ENCODE measurements at places on chromosomes 5 and 9.
A peak's percentile ranks its signal among the peaks of the same experiment; 100 is the strongest.

DNA sequence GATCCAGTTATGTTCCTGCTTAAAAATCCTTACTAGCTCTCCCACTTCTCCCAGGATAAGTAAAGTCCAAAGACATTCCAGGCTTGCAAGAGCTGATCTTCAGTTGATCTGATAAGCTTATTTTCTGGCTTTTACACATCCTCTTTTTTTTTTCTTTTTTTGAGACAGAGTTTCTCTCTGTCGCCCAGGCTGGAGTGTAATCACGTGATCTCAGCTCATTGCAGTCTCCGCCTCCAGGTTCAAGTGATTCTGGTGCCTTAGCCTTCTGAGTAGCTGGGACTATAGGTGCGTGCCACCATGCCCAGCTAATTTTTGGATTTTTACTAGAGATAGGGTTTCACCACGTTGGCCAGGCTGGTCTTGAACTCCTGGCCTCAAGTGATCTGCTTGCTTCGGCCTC lies 37.3 kb upstream of the PTPN3 start:
- no peak for DNase-seq

DNA sequence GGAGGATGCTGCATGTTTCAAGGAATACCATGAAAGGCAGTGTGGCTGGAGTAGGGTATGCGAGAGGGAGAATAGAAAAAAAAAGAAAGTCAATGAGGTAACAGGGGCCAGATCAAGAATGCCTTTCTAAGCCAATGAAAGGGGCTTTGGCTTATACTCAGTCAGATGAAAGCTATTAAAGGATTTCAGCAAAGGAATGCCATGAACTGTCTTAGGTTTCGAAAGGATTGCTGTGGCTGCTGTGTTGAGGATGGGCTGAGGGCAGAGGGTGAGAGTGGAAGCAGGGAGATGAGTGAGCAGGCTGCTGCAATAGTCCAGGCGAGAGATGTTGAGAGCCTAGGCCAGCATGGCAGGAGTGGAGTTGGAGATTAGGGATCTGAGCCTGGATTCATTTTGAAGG lies 135.4 kb upstream of the CKMT2 start:
- DNase-seq: no peak

DNA sequence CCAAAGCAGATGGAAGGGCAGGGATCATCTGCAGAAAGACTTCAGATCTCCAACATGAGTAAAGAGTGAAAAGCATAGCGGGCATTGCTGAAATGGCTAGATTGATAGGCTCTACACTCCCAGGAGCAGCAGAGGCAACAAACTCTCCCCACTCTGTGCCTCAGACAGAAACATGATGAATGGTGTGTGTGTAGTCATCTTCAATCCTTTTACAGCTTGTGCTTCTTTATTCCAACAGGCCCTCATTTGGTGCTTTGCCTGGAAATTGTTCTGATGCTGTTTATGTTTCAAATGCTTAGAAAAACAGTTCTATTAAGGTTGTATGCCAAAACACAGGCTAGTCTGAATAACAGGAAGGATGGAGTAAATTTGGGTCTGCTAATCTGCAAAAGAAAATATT lies 176.2 kb downstream of the DMRTA1 start:
- DNase-seq: no peak

DNA sequence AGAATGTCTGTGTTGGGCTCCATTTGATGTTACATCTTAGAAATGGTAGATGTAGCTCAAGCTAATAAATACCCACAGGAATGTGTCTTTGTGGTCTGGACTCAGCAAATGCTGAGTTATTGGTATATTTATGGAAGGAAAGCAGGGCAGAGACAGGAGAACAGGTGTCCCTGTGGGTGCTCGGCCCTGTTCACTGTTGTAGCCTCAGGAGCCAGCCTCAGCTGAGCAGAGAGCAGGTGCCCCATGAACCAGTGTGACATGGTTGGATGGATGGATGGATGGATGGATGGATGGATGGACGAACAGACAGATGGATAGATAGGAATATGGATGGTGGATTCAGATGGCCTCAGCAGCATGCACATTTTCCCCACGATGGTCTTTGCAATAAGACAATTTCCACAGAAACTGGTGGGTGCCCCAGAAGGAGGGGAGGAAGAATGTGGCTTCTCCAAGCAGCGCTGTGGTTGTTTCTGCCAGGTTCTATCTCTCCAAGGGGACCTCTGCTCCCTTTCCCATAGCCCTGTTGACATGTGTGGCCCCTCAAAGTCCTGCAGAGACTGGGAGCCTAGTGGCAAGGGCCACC lies 8.2 kb upstream of the IRF1 start:
- DNase-seq: no peak

DNA sequence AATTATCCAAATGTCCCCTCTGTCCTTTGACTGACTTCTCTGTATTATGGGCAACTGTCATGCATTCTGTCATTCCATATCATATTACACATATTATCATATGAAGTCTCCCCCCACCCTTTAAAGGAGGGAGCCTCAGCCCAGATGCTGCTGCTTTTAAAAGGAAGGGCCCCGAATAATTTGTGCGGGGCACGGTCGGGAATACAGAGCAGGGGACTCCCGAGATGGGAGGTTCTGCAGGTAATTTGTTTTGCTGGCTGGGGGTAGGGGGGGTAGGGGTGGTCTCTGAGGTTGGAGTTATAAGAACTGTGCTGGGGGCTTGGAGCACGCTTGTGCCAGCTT lies 10.1 kb upstream of the LHX2 start:
- no peak for DNase-seq

GRCh38 chr5:80048084-80048780 lies 13.1 kb downstream of the THBS4 start:
- DNase-seq: no peak

DNA sequence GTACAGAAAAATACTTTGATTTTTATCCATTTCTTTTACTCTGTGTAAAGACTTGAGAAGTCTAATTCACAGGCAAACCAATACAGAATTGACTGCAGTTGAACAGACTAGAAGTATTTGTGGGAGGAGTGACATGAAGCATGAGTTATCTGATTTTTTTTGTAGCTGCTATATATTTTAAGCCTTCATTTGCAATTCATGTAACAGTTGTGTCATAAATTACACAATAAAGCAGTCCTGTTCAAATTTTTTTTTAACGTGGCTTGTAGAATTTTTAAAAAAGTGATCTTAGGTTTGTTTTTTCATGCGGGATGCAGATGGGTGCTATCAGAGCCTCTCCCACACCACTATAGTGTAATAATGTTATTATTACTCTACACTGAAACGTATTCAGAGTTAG lies 2.9 kb upstream of the MAML1 start:
- no peak for DNase-seq

DNA sequence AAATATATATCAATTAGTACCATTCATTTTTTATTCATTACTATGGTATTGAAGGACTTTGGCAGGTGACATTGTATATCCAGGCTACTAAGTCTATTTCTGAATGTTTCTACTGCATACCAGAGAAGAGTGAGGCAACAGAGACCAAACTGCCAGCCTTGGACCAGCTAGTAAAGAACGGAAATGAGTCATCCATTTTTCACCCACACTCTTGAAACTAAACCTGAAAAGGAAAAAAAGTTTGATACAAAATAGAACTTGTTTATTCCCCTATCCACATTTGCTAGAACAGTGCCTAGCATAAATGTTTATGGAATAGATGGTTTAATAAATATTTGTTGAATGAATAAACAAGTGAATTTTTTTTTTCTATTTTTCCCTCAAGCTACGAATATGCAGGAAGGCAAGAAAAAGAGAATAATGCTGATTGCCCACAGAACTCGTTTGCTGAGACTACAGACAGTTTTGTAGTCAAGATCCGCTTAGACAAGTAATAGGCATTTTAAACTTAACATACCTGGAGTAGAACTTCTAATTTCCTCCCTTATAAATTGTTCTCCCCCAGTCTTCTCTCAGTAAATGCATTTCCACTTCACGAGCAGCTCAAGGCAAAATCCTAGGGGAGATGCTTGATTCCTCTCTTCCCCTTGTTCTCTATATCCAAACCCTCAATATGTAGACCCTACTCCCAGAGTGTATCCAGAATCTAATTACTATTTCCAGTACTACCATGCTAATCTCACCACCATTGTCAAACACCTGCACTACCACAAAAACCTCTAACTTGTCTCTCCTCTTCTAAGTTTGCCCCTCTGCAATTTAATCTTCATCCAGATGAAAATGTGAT lies 146.2 kb upstream of the RASA1 start:
- peak; percentile 75 for DNase-seq

DNA sequence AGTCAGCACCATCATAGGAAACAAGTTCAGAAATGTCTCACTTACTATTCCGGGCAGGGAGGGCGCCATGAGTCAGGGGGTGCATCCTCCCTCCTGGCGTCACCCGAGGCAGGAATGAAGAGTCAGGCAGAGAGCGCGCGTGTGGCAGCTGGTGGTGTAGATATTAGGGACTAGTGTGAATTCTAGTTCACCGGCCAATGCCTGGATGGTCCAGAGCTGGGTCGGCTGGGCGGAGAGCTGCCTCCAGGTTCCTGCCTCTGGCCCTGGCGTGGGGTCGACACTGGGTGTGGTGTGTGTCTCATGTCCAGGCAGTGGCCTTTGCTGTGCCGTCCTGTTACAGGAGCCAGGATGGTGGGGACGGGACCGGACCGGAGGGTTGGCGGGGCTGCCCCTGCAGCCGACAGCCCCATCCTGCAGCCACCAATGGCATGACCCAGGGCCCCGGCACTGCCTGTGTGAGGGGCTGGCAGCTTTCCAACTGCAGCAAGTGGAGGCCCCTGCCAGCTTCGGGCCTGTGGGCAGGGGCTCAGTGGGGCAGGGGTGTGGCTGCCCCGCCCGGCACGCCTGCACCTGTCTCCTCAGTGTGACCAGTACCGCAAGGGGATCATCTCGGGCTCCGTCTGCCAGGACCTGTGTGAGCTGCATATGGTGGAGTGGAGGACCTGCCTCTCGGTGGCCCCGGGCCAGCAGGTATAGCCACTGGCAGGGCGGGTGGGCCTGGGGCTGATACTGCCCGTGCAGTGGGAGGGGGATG lies 9.1 kb downstream of the DIPK1B start:
- no peak for DNase-seq

DNA sequence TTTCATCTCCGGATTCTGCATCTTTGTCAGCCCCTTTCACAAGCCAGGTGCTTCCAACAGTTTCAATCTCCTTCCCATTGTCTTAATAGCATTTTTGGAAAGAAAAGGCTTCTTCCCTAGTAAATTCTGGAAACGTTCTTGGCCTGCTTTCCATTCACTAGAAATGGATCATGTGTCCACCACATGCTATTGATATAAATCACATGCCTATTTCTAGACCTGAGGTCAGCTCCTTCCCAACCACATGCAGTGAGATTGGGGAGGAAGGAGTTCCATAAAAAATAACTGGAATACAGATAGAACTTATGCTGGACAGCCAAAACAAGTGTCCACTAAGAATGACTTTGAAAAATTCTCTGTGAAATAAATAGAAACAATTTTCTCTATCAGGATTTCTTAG lies 181.6 kb upstream of the TMEM161B start:
- no peak for DNase-seq

DNA sequence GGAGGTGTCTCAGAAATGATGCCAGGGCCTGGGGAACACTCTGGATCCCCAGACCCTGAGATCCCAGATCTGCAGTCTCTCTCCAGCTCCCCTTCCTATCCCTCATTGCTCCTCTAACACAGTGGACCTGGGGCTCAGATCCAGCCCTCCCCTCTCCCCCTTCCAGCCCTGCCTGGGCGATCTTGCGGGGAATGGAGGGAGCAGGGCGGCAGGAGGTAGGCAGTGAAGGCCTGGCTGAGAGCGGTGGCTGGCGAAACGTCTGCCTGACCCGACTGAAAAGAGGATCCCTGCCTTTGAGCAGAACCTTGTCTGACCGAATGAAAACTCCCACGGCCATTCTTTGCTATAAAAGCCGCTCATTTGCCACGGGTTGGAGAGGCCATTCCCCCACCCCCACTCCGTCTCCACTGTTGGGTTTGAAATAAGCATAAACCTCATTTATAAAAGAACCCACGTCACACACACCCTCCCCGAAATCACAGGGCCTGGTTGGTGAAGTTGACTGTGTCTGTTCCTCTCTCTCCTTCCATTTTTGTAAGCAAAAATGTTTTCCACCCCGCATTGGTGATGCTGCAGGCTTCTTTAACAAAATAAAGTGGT lies 8.8 kb downstream of the MSX2 start:
- DNase-seq: no peak

- no peak for DNase-seq
Measured at GRCh38 chr9:137763271-137763955, 114.2 kb upstream of the CACNA1B start.

- no peak for DNase-seq
Measured at GRCh38 chr5:21154526-21154925, 1166.5 kb upstream of the CDH18 start.

DNA sequence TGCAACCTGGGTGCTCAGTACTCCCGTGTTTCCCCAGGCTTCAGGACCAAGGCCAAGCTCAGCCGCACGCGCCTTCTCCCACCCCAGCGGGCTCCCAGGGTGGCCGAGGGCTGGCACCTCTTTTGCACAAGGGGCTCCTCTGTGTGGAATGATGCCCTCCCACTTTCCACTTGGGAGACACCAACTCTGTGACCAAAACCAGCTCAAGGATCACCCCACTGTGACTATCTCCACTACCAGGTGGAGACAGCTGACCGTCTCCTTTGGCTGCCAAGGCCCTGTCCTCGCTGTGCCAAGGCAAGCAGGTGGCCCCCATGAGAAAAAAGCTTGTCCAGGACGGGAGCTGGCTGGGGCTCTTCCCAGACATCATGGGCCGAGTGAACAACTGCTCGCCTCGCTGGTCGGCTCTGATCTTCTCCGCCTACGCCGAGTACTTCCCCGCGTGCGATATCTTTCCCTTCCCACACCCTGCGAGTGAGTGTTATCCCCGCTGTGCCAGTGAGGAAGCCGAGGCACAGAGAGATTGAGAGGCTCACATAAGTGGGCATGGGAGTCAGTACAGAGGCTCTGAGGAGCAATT lies 132.8 kb downstream of the ZNF354C start:
- DNase-seq: no peak

DNA sequence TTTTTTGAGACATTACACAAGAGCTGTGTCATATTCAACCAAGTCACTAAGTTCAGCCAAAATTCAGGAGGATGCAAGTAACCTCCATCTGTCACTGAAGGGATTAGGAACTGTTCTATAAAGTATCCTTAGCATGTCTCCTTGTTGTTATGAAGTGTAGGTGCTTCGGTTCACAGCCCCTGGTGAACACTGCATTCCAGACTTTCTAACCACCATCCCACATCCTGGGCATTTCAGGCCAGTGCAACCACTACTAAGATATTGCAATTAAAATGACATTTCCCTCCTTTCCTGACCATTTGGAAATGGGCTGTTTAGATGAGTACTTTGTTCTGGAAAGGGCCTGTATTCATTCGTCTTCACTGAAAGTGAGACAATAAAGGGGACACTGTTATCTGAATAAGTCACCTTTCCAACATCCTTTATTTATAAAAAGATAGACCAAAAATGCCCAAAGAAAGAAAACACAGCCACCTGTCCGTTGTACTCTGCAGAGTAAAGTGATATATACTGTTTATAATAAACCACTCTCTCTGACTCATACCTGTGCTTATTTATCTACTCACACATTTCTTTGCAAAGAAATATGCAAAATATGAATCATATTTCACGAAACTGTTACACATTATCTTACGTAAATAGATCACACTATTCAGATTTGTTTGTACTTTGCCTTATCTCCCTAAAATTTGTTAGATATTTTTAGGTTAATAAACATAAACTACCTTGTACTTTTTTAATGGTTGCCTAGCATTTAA lies 861.9 kb downstream of the CDH18 start:
- DNase-seq: no peak

- DNase-seq: no peak
Measured at GRCh38 chr9:673966-674526, 167.5 kb upstream of the DMRT1 start.

- DNase-seq: no peak
Measured at GRCh38 chr9:129867136-129868022, 32.1 kb downstream of the USP20 start.
